ENCODE measurements at places on chromosomes 7 and 10. TPM values are rescaled to one million over a fixed set of nuclear protein-coding genes. Genes with fewer than 3 reads are reported as not detected.

- no peak for DNase-seq
Observed at GRCh38 chr10:92381543-92381954, 90.6 kb downstream of the MARCHF5 start.

DNA sequence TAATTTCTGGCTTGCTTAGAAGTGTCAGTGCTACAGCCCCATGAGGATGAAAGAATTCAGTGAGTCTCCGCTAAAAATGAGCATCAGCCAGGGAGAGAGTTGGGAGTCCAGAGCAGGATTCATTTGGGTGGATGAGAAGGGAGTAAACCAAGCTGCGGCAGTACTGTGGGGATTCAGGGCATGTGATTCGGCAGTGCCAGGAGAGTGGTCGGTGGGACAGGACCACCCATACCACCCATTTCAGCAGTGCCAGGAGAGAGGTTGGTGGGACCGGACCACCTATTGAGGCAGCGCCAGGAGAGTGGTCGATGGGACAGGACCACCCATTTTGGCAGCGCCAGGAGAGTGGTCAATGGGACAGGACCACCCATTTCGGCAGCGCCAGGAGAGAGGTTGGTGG lies 144.2 kb downstream of the CELF2 start:
- DNase-seq = no peak

- no peak for DNase-seq
Observed at GRCh38 chr10:90227217-90227656, 525.8 kb downstream of the KIF20B start.

GRCh38 chr7:48497521-48497920 lies 326.3 kb downstream of the ABCA13 start:
- no peak for DNase-seq

DNA sequence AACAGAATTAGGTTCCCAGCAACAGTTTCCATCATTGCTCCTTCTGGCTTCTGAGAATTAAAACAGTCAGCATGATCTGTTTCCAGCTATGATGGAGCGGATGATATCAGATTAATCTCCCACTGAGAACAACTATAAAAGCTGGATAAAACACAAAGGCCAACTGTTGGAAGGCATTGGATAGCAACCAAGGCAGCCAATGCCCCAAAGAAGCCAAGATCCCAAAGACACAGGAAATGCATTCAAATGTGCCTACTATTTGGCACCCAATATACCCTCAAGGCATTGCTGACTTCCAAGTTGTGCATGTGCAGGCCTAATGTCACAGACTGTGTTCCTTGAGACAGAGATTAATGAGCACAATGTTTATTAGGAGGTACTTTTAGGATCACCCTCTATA lies 259.3 kb downstream of the ARHGAP12 start:
- DNase-seq = no peak

NOC3L gene
- total RNA-seq = 20.9 TPM

WNT2 gene
- 12.9 TPM for total RNA-seq

TMEM273 gene
- 63.1 TPM for total RNA-seq

All from upper lobe of right lung (tissue), 1 donor.